ENCODE measurements at places on chromosomes 1 and 21.

DNA sequence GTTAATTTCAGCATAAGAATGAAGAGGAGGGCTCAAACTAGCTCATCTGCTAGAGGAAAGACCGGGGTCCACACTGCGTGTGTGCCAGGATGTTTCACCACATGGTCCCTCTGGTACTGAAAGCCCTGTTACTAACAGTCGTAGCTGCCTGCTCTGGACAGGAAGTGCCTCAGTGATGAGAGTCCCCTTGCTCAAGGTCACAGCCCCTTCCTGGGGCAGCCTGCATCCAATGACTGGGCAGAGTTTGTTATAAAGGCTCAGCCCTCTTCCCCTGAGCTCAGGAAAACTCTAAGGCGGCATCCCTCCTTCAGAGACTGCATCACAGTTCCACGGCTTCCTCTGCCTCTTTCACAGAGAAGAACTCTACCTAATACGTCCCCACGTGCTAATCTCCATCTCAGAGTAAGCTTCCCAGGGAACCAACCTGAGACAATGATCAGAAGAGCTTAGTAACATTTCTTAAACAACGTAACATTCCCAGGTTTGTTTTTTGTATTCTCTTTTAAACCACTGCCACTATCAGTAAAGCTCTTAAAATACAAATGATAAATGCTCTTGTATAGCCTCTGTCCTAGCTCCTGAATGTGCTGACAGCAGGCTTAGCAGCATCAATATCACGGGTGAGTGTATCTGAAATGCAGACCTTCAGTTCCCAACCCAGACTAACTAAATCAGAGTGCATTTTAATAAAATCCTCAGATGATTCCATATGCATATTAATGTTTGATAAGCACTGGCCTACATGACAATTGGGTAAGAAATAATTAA is 38.0 kb upstream of the ATP1A1 start:
- DNase-seq = no peak

DNA sequence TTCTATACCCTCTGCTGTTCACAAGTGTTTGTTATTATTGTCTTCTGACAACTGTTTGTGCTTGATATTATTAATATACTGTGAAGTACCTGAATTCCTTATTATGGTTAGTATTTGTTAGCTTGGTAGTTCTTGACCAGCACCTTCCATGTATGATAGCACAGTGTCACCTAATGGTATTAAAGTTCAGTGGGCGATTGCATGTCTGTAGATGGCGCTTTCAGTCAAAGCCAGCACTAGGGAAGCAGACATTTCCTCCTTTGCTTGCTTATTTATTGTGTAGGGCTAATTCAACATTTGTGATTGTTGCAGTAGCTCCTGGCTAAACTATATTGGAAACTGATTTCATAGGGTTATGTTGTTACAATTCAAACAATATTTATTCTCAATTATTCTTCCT is 218.0 kb downstream of the ZP4 start:
- peak; percentile 7 for DNase-seq

- DNase-seq = no peak
These were observed 750.3 kb upstream of the ADGRL2 start for GRCh38 chr1:81050390-81050789.

- peak; percentile 23 for DNase-seq
These were observed 9.0 kb downstream of the CFH start for GRCh38 chr1:196660852-196661251.

- DNase-seq = no peak
These were observed at the start of gene RAB7B for GRCh38 chr1:206002871-206003801. Gene RAB7B (minus strand): TSS chr1:206003395. CDS start chr1:205994135, 9,260 bp downstream.

GRCh38 chr21:45263534-45263933 is 24.2 kb downstream of the POFUT2 start:
- no peak for DNase-seq

GRCh38 chr1:26483980-26484379 is 11.7 kb downstream of the HMGN2 start:
- DNase-seq = no peak

DNA sequence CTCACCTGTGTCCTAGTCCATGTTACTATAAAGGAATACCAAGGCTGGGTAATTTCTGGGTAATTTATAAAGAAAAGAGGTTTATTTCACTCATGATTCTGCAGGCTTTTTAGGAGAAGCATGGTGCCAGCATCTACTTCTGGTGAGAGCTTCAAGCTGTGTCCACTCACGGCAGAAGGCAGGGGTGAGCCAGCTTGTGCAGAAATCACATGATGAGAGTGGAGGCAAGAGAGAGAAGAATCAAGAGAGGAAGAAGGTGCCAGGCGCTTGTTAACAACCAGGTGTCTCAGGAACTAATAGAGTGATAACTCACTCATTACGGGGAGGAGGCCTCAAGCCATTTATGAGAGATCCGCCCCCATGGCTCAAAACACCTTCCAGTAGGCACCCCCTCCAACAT is 67.5 kb upstream of the CD34 start:
- no peak for DNase-seq

GRCh38 chr1:209490013-209490412 is 93.5 kb upstream of the CAMK1G start:
- DNase-seq = no peak

DNA sequence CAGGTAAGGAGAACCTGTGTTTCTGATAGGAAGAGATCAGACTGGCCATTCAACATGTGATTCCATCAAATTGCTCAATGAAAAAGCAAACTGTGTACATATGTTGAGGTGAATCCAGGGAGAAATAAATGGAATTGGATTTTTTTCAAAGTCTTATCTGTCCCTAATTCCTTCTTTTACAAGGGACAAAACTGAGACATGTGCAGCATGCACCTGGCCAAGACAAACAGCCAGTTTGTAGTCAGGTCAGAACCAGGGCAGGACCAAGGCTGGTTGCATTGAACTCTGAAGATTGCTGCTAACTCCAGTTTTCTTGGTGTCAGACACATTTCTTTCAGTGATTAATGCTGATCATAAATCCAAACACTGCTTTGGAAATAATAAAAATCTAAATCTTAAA is 69.6 kb upstream of the CCDC190 start:
- no peak for DNase-seq

DNA sequence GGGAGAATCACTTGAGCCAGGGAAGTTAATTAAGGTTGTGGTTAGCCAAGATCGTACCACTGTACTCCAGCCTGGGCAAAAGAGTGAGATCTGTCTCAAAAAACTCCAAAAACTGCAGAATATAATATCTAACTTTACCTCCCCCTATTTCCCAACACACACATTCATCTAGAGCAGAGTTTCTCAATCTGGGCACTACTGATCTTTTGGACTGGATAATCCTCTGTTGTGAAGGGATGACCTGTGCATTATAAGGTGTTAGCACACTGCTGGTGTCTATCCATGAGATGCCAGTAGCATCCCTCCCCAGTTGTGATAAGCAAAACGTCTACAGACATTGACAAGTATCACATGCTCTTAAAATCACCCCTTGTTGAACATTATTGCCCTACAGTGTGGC is 61.8 kb downstream of the RGS13 start:
- DNase-seq = no peak

Data from Jurkat, Clone E6-1 (cell line).